ENCODE measurements at places on chromosomes 3 and 15.
A peak's percentile ranks its signal among the peaks of the same experiment; 100 is the strongest.

GRCh38 chr15:45892182-45892581 is 257.4 kb downstream of the SQOR start:
- DNase-seq = no peak

DNA sequence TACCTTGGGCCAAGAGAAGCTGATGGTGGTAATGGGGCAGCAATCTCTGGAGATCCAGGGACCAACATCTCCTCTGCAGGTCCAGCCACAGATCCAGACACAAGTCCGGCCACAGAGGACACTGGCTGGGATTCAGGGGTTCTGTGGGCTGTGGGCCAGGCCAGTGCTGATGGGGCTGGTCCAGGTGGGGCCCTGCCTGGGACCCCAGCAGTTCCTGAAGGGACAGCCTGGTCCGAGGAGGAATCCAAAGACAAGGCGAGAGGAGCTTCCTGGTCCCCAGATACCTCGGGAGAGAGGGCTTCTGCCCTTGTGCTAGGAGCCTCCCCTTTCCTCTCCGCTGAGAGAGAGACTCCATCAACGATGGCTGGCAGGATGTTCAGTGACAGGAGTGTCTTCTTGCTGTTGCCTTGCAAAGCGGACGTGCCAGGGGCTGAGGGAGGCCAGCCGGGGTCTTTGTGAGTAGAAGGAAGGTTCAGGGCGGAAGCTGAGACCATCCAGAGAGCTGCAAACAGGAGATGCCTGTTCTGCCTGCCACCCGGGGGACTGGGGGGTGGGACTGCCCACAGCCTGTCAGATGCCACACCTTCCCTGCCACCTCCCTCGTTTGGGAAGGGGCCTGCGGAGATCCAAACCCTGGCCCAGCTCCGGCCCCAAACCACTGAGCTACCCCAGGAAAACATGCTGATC is 24.5 kb upstream of the GOLGA6C start:
- no peak for DNase-seq

DNA sequence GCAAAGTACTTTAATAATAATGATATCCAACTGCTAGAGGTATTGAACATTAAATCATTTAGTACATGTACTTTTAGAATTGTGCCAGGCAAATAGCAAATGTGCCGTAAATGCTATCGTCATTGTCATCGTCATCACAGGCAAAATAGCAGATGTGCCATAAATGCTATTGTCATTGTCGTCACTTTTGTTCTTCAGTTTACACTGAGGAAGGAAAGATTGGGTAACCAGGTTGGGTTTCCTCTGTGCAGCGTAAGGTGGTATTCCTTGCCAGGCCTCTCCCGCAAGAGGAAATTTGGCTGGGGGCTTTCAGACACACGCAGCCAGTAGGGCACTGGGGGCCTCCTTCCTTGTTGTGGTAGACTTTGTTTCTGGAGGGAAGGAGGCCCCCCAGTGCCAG is 26.4 kb downstream of the ABHD17C start:
- DNase-seq = no peak

GRCh38 chr3:123412811-123413604 is 35.9 kb downstream of the ADCY5 start:
- no peak for DNase-seq

GRCh38 chr3:101177577-101177976 is 142.8 kb downstream of the IMPG2 start:
- DNase-seq = no peak

- DNase-seq = no peak
These were observed 4.9 kb downstream of the HIGD1A start for GRCh38 chr3:42799376-42799775.

GRCh38 chr3:67377299-67377698 is 277.1 kb downstream of the SUCLG2 start:
- DNase-seq = no peak

- no peak for DNase-seq
These were observed 77.8 kb upstream of the HES1 start for GRCh38 chr3:194058189-194058571.

- DNase-seq = no peak
These were observed 1721.7 kb downstream of the OTOL1 start for GRCh38 chr3:163218336-163218735.

DNA sequence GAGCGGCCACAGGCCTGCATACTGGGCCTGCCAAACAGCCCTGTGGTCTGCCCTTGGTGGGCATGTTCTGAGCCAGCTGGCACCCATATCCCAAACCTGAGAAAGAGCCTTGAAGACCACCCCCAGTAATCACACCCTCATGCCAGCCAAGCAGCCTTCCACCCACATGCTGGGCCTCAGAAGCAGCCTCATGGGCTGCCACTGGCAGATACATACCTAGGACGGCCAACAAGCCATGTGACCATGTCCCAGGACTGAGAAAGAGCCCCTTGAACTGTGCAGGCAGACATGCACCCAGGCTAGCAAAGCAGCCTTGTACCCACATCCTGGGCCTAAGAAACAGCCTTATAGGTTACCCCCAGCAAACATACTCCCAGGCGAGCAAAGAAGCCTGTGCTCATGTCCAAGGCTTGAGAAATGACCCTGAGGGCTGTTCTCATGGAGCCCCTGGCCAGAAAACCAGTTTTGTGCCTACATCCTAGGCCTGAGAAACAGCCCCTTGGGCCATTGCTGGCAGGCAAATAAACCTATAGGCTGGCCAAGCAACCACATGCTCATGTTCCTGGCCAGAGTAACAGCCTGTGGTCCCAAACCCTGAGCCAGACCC is 24.9 kb downstream of the TUBGCP5 start:
- DNase-seq = no peak

DNA sequence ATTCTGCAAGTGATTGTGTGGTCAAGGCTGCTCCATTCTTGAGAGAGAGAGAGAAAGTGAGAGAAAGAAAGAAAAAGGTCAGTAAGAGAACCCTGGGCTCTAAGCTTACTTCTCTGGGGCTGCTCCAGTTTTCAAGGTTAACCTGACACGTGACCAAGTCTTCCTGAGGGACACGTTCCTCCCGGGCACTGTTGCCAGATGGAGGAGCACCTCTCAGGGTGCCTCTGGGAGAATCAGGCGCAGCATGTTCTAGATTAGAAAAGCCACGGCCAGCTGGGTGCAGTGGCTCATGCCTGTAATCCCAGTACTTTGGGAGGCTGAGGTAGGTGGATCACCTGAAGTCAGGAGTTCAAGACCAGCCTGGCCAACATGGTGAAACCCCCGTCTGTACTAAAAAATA is 60.8 kb downstream of the ITGA11 start:
- DNase-seq = no peak

GRCh38 chr3:15083252-15083651 is 15.7 kb downstream of the RBSN start:
- DNase-seq = no peak

- DNase-seq = no peak
These were observed 129.9 kb downstream of the ROBO2 start for GRCh38 chr3:77169823-77170222.

- peak; percentile 57 for DNase-seq
These were observed 40.9 kb upstream of the SMAD3 start for GRCh38 chr15:67024314-67024997.

Data from epithelial cell of prostate (primary cell).